ENCODE measurements at places on chromosomes 11 and 22. TPM values are rescaled to one million over a fixed set of nuclear protein-coding genes. Genes with fewer than 3 reads are reported as not detected.

The ASRGL1 gene
- polyA plus RNA-seq, result 74.6 TPM

The SCUBE2 gene
- 7.5 TPM for polyA plus RNA-seq

The CRYBB2 gene
- not detected for polyA plus RNA-seq

The PCNX3 gene
- polyA plus RNA-seq, result 39.2 TPM

The DAGLA gene
- 4.8 TPM for polyA plus RNA-seq

The MPZL2 gene
- polyA plus RNA-seq, result 26.3 TPM

The RIC3 gene
- 19.1 TPM for polyA plus RNA-seq

The PIH1D2 gene
- 13.2 TPM for polyA plus RNA-seq

All from renal pelvis (tissue), 12 donors.